NCI-H82 (cell line): ENCODE measurements at places on chromosomes 12 and 14.

DNA sequence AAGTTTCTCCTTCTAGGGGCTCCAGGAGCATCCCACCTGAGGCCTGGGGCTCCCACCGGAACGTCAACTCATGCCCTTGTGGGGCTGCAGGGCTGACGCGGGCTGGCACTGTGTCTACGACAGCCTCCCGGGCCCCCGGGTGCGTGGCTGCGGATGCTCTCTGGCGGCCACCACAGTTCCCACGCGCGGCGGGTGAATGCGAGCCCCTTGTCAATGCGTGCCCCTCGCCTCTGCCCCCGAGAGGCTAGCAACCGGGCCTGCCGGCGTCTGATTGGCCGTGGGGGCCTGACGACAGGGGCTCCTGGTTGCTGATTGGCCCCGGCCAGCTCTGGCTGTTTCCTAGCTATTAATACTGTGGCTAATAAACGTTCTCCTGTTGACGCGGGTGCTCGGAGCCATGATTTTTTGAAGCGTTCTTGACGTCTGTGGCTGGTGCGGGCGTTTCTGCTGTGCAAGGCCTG lies 1.8 kb upstream of the MEG3 start:
- DNase-seq: no peak

- no peak for DNase-seq
Observed at GRCh38 chr12:12521044-12521485, 41.6 kb downstream of the DUSP16 start.

DNA sequence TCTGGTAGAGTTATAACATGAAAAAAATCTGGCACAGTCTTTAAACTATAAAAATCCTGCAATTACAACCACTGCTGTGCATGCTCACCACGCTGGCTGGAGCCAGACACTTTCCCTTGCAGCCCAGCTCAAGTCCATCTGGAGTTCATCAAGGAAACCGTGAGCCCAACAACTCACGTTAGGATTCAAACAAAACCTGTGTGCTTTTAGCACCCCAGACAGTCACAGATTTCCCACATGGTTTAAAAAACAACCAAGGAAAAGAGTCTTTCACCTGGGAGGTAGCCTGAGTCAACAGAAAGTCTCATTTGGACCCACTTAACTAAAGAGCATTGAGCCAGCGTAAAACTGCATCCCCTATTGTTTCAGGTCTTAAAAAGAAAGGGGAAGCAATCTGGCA lies 4.7 kb downstream of the LRIG3 start:
- peak; percentile 38 for DNase-seq

DNA sequence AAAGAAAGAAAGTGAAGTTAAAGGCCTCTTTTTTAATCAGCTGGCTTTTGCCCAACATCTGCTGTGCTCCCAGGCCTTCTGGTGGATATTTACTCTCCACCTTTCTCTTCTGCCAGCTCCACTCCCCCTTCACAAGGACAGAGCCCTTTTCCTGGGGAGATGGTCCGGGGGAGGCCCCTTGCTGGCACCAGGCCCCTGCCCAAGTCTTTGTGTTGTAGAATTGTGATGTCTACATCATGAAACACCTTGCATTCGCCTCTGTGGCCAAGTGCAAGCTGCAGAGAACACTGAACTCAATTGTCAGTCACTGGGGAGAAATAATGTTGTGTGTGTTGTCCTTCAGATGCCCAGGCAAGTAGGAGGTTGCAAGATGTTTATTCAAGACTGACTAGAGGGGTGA lies 150.3 kb downstream of the DPF3 start:
- no peak for DNase-seq

GRCh38 chr12:94916663-94917062 lies 86.8 kb downstream of the NDUFA12 start:
- no peak for DNase-seq

DNA sequence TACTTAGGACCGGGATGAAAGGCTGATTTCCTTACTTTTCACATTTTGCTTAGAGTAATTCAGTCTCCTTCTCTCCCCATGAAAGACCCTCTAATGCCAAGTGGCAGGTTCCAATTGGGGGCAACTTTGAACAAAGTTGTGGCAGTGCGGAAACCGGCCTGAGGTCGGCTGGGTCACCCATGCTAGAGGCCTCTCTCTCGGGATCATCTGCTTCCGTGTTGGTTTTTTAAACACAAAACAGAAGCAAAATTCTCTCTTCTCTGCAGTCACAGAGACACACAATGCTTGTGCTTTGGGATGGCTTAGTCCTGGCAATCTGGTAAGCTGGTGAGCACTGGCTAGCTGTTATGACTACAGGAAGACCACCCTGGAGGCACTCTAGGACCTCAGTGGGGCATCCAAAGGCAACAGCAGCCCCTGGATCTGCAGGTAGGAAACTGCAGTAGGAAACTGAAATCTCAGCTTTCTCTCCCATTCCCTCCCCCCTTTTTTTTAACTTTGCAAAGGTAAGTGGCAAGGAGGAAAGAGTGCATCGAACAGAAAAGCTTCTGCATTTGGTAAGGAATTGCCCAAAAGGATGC lies 102.1 kb downstream of the BCL11B start:
- DNase-seq: no peak

DNA sequence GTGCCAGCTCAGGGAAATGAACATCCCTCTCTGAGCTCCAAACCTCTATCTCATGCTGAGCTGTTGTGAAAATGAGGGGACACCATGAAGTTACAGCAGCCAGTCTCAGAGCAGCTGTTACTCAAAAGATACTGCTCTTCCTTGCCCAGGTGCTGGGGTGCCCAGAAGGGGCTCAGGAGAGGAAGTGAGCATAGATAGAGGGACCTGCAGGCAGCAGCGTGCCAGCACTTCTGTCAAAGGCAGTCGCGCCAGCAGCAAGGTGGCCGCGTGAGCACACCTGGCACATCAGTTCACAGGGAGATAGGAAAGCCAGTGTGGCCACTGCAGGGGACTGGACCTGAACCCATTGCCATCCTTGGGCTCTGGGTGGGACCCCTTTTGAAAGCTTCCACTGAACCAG lies 27.8 kb downstream of the C14orf132 start:
- DNase-seq: no peak

GRCh38 chr12:118488034-118488433 lies 111.7 kb downstream of the SUDS3 start:
- DNase-seq: no peak

- DNase-seq: no peak
Observed at GRCh38 chr12:30546121-30546520, 149.5 kb downstream of the IPO8 start.

GRCh38 chr14:91354979-91355685 lies 62.5 kb downstream of the CCDC88C start:
- peak; percentile 14 for DNase-seq

- DNase-seq: no peak
Observed at GRCh38 chr12:91070936-91071335, 13.1 kb upstream of the KERA start.

GRCh38 chr14:68704736-68705720 lies 87.8 kb downstream of the ZFP36L1 start:
- no peak for DNase-seq

GRCh38 chr14:26966908-26967307 lies 369.1 kb upstream of the NOVA1 start:
- no peak for DNase-seq

DNA sequence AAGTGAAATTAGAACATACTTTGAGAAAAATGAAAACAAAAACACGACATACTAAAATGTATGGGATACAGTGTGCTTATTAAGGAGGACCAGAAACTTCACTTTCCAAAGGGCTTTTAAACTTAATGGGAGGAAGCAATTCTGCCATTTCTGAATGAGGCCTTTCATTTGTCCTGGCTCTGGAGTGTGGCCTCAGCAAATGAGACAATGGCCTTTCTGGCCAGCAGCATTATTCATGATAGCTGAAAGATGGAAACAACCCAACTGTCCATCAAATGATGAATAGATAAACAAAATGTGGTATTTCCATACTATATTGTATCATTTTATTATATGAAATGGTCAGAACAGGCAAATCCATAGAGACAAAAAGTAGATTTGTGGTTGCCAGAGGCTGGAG lies 338.6 kb downstream of the CEP128 start:
- no peak for DNase-seq

- peak; percentile 69 for DNase-seq
Observed at GRCh38 chr12:111841236-111841749, 735 bp upstream of the MAPKAPK5 start.

GRCh38 chr12:1044199-1044598 lies 53.2 kb downstream of the ERC1 start:
- no peak for DNase-seq

GRCh38 chr14:82084813-82085212 lies 551.2 kb upstream of the SEL1L start:
- no peak for DNase-seq

GRCh38 chr12:78519422-78519821 lies 345.2 kb upstream of the SYT1 start:
- DNase-seq: no peak

DNA sequence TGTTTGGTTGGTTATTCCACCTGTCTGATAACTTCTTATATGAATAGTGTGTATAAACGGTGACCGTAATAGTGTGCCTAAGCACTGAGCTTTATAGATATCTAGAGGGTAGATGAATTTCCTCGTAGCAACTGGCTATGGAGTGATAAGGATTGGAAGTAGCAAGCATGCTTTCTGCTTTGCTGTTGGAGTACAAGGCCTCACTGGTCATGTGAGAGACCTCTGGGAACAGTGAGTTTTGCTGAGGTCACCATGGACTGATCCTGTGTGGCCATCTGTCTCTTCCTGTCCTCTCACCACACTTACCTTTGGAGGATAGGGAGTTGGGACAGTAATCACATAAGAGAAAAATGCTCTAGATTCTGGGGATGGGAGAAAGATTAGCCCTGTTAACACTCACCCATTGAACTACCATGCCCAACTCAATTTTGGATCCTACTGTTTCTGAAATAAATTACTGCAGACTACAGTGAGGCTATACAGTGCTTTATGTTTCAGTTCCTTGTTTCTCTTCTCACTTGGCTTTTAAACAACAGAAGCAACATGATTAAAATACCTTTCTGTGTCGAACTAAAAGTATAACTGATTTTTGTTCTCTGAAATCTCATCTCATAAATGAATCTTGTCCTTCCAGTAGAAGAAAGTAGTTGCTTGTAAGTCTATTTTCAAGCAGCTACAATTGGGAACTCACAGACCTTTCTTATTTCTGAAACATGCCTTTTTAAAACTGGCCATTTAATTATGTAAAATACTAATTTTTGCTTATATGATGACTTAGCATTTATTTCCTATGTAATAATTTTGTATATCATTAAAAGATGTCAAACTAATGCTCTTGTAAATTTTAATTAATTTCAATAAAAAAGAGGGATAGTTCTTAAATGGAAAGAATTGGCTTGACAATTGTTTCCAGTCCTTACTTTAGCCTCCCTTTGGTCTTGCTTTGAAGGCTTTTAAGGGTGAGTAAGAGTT lies 8.3 kb downstream of the TMX1 start:
- peak; percentile 37 for DNase-seq

GRCh38 chr12:9856894-9857293 lies 12.3 kb downstream of the CLEC2B start:
- no peak for DNase-seq

- DNase-seq: no peak
Observed at GRCh38 chr12:52627395-52628110, 9.2 kb upstream of the KRT73 start.

DNA sequence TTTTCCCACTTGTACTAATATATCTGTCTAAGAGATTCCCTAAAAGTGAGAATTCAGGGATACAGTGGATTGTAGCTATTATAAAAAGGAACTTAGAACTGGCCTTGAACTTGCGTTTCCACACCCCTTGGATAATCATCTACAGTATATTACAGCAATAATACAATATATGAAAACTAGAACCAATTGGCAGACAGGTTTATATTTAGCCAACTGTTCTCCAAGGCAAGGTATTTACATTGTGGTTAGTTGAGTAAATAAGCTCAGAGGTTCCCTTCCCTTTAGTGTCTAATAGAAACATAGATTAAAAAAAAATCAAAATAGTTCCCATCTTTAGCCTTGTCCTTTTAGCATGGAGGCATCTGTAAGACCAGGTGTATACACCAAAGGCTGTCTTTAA lies 42.1 kb downstream of the LIMA1 start:
- DNase-seq: no peak
